ENCODE measurements at places on chromosomes 2 and 18.

GRCh38 chr2:237466211-237466610 lies 20.8 kb upstream of the MLPH start:
- no peak for ATAC-seq

DNA sequence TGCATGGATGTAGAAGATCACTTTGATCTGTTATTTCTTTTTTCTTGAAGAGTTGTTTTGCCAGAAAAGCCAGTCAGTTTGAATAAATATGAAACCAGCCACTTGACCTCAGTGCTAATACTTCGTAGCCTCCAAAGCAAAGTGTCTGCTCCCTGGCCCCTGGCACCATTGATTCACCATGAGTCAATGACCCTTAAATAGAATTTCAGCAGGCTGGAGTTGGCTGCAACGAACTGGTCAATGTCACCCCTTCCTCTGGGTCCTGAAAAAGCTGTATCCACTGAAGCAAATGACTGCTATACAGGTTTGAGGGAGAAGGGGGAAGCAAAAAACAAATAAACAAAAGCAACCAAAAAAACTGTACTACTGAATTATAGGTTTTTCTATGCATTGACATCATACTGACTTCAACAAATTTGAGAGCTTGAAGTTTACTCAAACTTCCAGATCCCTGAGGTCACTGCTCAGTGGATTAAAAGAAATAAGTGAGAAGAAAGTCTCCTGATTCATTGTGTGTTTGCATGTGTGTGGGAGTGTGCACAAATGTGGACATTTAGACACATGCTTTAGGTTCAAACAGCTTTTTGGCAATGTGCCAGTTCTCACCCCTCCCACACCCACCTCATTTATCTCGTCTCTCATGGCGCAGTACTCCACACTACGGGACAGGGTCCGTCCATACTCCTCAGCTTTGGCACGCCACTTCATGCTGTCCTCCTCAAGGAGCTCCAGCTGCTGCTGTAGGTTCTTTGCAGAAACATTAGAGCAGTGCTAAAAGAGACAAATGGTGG lies 58.1 kb upstream of the TTN start:
- ATAC-seq, result no peak

DNA sequence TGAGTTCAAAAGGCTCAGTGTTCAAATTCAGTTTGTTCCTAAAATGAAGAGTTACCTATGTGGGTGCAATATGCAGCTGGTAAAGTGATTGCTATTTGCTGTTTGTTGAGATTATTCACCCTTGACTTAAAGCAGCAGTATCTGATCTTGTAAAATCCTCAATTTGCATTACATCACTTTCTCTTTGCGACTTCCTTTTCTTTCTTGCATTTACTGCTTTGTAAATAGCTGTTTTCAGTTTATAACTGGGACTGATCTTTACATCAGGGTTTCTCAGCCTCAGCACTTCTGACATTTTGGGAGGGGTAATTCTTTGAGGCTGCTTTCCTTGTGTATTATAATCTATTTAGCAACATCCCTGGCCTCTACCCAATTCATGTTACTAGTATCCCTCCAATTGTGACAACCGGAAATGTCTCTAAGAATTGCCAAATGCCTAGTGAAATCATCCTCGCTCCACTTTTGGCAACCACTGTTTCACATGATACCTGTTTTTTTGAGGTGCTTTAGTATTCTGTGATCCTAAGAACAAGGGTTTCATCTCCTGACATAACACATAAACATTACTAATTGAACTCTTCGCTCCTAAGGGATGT lies 12.1 kb upstream of the ERCC3 start:
- ATAC-seq, result no peak

GRCh38 chr2:235627682-235628081 lies 133.8 kb downstream of the AGAP1 start:
- no peak for ATAC-seq

GRCh38 chr18:22552254-22552653 lies 134.5 kb upstream of the CTAGE1 start:
- ATAC-seq, result no peak

Measured in stimulated activated memory B cell treated with anti-CD40 and anti-IgM and Interleukin-4, amounts not matched to agents 10 μg/mL and 1 μg/mL and 100 μg/mL, for 72 hours (primary cell).